ENCODE measurements at places on chromosomes 5 and 9.

GRCh38 chr5:80408484-80409366 lies 861 bp downstream of the ZFYVE16 start:
- DNase-seq: peak; percentile 19

GRCh38 chr9:34337403-34337802 lies 8.0 kb downstream of the NUDT2 start:
- no peak for DNase-seq

DNA sequence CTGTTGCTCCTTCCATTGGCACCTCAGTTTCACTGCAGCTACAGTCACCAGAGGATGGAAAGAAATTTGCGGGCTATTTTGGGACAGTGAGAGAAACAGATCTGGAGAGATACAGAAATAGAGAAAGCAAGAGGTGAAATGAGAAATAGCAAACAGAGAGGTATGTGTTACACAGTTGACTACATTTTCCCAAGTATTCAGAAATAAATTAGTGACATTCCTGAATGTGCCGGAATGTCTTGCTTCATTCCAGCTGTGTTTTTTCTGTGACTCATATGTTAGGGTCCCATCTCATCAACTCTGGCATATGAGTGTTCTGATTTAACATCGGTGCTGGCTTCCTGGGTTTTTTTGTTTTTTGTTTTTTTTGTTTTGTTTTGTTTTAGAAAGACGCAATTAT lies 63.8 kb upstream of the ZNF462 start:
- no peak for DNase-seq

DNA sequence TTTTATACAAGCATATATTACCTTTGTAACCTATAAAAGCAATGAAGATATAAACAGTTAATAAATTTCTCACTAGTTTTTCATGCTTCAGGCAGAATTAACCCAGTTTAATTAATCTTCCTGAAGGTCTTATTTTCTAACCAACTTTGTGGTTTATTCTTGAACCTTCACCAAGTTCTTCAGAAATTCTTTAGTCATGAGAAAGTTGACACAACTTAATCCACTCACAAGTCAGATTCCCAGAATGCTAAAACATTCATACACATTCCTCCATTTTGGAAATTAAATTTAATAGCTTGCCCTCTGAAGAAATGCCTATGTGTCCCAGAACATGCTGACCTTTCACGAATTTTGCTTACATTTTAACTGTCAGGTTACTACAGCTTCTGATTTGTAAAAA lies 105.4 kb upstream of the PAM start:
- no peak for DNase-seq

- DNase-seq: no peak
Observed at GRCh38 chr5:39151745-39152144, 67.6 kb downstream of the FYB1 start.

GRCh38 chr9:33166231-33167083 lies 679 bp downstream of the B4GALT1 start:
- no peak for DNase-seq

- DNase-seq: no peak
Observed at GRCh38 chr5:156698323-156698722, 151.8 kb upstream of the PPP1R2B start.

DNA sequence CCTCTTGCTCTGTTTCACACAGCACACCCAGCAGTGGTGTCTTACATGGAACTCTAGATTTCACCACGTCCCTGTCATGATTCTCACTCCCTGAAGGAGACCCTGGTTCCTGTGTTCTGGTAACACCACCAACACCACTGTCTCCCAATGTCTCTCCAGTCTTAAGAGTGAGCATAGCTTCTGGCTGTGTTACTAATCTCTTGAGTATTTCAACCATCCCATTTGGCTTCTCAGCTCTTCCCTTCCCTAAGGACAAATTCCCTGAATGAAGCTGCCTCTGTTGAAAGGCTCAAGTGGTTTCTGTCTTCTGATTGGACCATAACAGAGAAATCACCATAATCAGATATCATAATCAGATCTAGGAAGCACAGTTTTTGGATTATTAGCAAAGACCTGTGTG lies 311.8 kb downstream of the DNAH5 start:
- no peak for DNase-seq

DNA sequence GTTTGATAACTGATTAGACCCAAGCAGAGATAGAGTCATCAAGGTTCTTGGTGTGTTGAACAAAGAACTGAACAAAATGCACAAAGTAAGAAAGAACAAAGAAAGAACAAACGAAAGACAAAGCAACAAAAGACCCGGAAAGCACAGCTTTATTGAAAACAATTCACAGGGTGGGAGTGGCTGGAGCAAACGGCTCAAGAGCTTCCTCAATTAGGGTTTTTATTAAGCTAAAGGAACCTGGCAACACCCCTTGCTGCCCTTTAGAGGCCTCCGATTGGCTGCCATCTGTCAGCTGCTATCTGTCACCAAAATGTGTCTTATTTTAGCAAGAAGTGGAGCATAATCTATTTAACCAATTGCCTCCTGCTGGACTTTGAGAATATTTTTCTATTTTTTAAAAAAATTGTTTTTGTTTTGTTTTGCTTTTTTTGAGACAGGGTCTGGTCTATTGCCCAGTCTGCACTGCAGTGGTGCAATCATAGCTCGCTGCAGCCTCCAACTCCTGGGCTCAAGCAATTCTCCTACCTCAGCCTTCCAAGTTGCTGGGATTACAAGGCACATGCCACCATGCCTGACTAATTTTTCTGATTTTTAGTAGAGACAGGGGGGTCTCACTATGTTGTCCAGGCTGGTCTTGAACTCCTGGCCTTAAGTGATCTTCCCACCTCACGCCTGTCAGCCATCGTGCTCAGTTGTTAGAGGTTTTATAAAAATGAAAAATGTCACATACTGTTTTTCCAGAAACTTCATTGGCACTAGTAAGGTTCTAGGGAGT lies 7.7 kb upstream of the ABO start:
- DNase-seq: no peak

Measured in CD4-positive, alpha-beta T cell treated with Interleukin-6 at 100 ng/mL for 8 hours (primary cell).